ENCODE measurements at places on chromosomes 13 and 19.

DNA sequence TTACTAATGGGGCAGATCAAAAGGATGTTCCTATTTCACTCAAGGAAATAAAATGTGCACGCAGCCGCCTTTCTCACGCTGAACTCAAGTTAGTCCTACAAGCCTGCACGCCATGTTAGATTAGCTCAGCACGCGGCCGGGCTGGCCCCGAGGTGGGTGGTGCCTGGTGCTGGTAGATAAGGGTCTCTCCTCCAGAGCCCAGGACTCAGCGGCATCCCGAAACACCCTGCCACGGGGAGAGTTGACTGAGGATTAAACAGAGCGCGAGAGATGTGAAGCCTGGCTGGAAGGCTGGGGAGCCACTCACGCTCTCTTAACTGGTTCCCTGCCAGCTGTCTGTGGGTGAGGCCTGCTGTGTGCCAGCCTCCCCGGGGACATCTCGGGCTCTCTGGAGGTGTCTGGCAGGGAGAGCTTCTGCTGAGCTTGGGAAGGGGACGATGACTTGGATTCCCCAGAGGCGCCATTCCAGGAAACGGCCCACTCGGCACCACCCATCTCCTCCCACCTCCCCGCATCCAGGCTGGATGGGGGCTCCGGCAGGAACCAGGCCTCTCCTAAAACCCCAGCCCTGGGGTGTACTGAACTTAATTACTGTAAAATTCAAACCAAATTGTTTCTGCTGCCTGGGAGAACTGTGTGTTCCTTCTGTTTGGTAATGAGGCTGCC lies 122.2 kb downstream of the KDM4B start:
- DNase-seq, result no peak

DNA sequence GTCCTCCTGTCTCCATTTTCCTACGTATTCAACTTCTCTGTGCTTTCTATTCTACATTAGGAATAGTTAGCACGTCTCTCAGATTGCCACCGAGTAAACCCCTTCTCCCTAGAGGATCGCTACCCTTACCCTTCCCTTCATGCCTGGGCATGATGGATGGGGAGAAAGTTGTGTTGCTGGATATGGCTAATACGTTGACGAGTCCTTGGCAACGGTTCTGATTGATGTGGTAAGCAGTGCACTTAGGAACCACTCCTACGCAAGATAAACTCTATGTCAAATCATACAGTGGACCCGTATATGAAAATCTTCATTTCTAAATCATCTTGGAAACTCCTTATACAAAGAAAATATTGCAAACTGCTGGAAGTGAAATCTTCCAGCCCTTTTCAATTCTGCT lies 224.5 kb downstream of the EFNB2 start:
- DNase-seq, result no peak

- no peak for DNase-seq
Observed at GRCh38 chr13:69872321-69873047, 235.1 kb upstream of the ATXN8OS start.

GRCh38 chr19:3653865-3654513 lies 27.4 kb upstream of the CACTIN start:
- DNase-seq, result no peak

- DNase-seq, result no peak
Observed at GRCh38 chr13:37954191-37954590, 84.6 kb upstream of the TRPC4 start.

GRCh38 chr13:50167224-50167947 lies 152.1 kb downstream of the KCNRG start:
- no peak for DNase-seq

DNA sequence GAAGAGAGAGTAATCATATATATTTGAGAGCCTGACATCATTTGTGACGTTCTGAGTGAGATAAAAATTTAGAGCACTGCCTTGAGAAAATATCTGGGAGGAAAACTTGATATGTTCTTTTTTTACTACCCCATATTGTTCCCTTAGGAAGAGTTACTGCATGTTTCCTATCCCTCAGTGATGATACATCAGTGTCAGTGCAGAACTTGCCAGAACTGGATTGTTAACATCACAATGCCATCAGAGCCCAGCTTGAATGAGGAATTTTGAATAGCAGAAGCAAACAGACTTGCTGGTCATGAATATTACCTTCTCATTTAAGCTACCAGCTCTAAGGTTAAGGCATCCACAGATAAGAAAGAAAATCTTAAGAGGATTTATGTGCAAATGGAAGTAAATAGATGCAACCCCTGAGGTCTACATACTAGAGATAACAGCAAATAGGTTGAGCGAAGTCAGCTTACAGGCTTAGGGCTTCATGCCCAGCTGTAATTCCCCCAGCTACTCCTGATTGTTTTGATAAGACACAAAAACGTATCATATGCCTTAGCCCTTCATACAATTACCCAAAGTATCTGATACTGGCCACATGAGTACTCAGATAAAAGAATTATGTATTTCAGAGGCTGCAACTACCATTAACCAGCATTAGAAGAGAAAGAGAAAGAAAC lies 313.7 kb upstream of the ATXN8OS start:
- DNase-seq, result no peak

All from stimulated activated CD8-positive, alpha-beta memory T cell treated with anti-CD3 and anti-CD28 coated beads, Interleukin-4, amount 100 ng/mL, for 24 hours (primary cell).